ENCODE measurements at places on chromosomes 7 and 10.

- DNase-seq: no peak
Measured at GRCh38 chr7:32250003-32250402, 179.8 kb upstream of the PDE1C start.

DNA sequence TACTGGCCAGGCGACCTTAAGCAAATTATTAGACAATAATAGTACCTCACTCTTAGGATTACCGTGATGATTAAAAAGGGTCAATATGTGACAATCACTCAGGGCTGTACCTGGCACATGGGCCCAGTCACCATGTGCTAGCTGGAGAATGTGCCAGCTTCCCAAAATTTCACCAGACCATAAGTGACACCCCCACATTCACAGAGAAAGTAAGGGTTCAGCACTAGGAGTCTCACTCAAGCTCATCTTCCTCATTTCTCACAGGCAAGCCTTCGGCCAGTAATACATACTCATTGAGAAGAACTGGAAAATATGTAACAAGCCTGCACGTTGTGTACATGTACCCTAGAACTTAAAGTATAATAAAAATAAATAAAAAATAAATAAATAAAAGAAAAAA, 22.4 kb upstream of the C10orf71 start:
- no peak for DNase-seq

GRCh38 chr7:84362828-84363227, 168.2 kb upstream of the SEMA3A start:
- no peak for DNase-seq

DNA sequence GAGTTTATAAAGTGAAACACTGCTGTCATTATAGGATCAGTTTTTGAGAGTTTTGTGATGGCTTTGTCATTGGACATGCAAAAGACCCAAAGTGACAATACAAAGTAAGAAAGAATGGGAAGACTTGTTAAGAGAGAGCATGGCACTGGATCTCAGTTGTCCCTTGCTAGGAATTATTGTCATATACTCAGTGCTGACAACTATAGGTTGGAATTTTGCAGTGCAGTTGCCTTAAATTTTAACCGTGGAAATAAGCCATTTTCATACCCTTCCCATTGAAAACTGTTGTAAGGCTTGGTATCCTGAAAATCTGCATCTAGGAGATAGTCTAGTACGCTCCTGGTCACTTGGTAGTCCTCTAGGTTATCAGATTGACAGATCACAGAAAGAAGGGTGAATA, 1156.7 kb downstream of the GATA3 start:
- DNase-seq: no peak

- DNase-seq: no peak
Measured at GRCh38 chr7:73716318-73716890, 3.1 kb downstream of the STX1A start.

DNA sequence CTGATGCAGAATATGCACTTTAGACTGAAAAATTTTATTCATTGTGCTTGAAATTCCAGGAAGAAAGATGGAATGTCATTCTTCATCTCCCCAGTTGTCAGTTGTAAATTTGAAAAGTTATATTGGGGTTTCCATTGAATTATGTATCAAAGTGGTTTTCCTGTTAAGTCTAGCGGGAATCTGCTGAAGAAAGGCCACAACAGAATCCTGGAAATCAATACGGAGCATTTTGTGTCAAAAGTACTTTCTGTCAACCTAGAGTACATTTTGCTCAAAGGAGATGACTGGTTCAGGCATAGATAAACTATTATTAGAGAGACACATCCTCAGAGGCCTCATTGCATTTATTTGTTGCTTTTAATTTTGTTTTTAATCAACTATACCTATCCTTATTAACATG, 538.2 kb upstream of the SEMA3D start:
- DNase-seq: no peak

GRCh38 chr10:49055221-49055849, 60.0 kb downstream of the VSTM4 start:
- DNase-seq: no peak

DNA sequence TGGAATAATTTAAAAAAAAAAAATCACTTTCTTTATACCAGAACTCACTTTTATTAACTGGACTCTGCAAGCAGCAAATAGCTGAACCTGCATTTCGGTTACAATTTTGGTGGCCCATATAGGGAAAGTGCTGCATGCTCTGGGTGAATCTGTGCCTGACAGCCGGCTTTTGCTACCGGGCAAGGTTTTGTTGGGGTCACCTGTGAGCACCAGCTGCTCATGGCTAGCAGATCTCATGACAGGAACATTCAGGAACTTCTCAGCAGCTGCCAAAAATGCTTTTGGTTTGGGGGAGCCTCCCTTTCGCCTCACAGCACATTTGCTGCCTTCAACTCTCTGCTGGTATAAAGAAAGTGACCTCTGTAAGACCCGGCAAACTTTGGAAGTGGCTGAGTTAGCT, 13.2 kb upstream of the CREB3L2 start:
- no peak for DNase-seq

- DNase-seq: no peak
Measured at GRCh38 chr10:128880159-128880725, 586.8 kb upstream of the MGMT start.

- DNase-seq: no peak
Measured at GRCh38 chr10:57657164-57657765, 610.4 kb downstream of the IPMK start.

- DNase-seq: no peak
Measured at GRCh38 chr7:745431-746154, 18.5 kb upstream of the PRKAR1B start.

- DNase-seq: no peak
Measured at GRCh38 chr7:48389977-48390376, 218.7 kb downstream of the ABCA13 start.

GRCh38 chr10:128210215-128211063, 84.2 kb upstream of the MKI67 start:
- peak; percentile 68 for DNase-seq

- DNase-seq: peak; percentile 67
Measured at GRCh38 chr10:104337985-104338735, at the start of gene ITPRIP. Gene ITPRIP (minus strand): TSS chr10:104338465. CDS start chr10:104316051, 22,414 bp downstream.

- DNase-seq: no peak
Measured at GRCh38 chr10:119104654-119105015, 722 bp downstream of the DENND10 start.

- DNase-seq: no peak
Measured at GRCh38 chr7:43735802-43736603, 6.7 kb upstream of the COA1 start.

DNA sequence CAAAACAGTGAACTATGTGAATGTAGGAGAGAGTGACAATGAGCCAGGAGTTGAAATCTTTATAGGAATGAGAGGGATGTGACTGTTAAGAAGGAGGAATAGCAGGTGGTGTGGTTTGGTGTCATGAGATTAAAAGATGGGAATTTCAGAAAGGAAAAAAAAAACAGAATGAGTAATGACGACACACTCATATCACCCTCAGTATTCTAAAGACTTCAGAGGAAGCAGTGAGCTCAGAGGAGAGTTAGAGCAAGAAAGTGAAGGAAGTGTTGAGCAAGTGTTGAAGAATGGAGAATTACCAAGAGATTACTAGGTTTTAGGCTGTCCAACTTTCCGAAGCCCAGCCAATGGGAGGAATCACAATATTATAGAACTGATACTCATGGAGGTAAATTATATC, 220.5 kb upstream of the HGF start:
- DNase-seq: no peak

- no peak for DNase-seq
Measured at GRCh38 chr7:106752367-106752766, 91.4 kb upstream of the CCDC71L start.

DNA sequence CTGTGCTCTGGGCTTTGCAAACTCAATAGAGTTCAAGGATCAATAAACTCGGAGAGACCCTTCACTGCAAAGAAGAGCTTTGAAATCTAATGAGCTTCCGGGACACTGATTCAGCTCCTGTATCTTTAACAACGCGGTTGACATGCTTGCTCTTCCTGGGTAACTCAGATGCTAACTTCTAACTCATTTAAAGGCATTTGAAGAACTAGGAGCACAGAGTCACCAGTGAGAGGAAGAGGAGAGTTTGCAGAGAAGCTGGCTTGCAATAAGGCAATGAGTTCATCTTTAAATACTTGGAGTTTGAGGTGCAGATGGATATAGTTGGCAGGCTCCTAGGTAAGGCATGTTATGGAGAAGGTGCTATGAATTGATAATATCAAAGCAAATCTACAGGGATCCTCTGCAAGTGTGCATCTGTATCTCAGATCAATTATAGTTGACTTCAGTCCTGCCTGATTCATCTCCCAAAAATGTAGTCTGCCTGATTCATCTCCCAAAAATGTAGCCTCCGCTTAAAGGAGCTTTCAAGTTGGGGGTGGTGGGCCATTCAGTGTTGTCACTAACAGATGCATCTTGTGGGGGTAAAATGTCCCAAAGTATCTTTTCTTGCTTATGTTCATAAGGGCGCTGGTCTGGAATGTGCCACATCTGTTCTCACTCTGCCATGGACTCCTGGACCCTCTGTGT, 182.5 kb upstream of the PRSS58 start:
- no peak for DNase-seq

GRCh38 chr7:23529262-23529859, 2.4 kb downstream of the TRA2A start:
- DNase-seq: no peak

GRCh38 chr10:104938031-104938430, 296.9 kb downstream of the SORCS3 start:
- DNase-seq: no peak

- DNase-seq: no peak
Measured at GRCh38 chr7:82755705-82756551, 312.4 kb upstream of the CACNA2D1 start.

DNA sequence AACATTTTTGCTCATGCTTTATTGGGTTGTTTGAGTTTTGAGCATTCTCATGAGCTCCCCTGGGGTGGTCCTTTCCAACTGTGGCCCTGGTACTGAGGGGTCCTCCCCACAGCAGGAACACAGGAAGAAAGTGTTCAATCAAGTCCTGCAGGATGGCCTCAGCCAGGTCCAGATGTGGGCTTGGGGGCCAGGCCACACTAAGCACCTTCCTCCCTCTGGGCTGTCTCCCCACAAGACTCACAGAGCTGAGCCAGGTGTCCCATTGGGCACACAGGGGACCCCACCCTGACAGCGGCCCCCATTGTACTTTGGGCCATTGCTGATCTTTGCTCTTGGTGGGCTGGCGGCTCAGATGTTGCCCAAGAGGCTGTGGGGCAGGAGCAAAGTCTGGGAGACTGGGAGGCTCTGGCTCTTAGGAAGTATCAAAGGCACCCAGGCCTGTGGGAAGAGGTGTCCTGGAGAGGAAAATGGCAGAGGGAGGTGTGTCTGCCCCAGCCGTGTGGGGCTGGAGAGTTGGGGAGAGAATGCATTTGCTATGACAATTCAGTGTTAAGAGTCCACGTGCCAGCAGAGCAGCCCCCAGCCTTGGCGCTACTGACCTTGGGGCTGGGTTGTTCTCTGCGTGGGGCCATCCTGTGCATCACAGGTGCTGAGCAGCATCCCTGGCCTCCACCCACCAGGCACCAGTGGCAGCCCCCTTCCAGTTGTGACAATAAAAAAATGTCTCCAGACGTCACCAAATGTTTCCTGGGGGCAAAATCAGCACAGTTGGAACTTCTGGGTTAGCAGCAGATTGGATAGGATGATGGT, 17.8 kb downstream of the SCART1 start:
- no peak for DNase-seq

GRCh38 chr7:77413861-77414424, 2.2 kb downstream of the GSAP start:
- no peak for DNase-seq

DNA sequence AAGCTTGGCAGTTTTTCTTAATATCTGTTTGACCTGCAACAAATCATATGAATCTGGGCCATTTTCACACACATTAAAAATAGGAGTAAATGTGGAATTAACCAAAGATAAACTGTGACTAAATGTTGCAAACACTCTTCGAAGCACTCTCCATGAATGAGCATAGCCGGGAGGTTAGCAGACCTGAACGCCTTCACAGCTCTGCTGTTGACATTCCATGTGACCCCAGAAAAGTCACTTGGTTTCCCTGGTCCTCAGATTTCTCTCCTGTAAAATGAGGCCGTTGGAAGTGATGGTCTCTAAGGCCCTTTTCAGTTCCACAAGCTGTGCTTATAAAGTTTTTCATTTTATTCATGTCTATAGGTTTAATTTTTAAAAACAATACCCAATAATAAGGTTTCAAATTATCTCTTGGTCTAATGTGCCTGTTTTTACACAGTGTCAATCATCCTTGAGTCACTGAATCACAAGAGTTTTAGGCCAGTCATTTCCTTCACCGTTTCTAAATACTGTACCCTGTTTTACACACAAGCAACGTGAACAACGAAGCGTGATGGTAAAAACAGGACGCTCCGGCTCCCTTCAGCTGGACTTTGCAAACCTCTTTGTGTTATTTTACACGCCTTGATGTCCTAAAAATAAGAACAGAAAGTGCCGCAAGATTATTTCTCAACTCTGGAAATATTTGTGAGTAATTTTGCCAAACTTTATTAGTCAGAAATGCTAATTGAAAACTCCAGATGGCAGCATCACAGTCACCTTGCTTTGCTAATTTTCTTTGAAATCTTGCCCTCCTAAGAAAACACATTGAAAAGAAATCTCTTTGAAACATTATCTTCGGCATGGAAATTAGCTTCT, 38.6 kb upstream of the MET start:
- DNase-seq: no peak

DNA sequence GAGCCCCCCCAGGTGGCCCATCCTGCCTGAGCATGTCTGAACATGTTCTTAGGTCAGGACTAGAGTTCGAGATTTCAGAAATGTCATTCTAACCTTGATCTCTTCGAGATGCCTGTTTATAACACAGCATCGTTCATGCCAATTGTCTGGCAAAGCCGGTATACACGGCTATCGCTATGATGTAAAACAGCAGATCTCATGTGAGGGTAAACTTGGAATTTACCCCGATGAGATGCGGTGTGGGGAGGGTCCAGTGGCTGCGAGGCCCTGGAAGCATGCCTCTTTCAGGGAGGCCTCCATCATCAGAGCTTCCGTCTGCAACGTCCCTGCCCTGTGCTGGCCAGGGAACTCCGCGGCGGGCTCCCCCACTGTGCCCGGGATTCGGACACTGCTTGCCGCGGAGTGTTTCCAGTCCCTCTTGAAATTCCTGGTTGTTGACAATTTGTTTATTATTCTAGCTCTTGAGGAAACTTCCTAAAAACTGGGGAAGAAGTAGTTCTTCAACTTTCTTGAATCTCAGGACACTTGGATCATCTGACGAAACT, 168.6 kb upstream of the RHEB start:
- DNase-seq: no peak

GRCh38 chr7:6165521-6166320, 106.7 kb downstream of the CYTH3 start:
- no peak for DNase-seq

- no peak for DNase-seq
Measured at GRCh38 chr7:111180338-111180737, 89.4 kb downstream of the LRRN3 start.

- DNase-seq: no peak
Measured at GRCh38 chr7:106520962-106521514, 139.9 kb downstream of the CCDC71L start.

GRCh38 chr10:109475711-109476421, 447.4 kb downstream of the XPNPEP1 start:
- no peak for DNase-seq

- DNase-seq: no peak
Measured at GRCh38 chr7:33412331-33412730, 283.0 kb downstream of the BBS9 start.
